ENCODE measurements at places on chromosomes 2 and 18.

DNA sequence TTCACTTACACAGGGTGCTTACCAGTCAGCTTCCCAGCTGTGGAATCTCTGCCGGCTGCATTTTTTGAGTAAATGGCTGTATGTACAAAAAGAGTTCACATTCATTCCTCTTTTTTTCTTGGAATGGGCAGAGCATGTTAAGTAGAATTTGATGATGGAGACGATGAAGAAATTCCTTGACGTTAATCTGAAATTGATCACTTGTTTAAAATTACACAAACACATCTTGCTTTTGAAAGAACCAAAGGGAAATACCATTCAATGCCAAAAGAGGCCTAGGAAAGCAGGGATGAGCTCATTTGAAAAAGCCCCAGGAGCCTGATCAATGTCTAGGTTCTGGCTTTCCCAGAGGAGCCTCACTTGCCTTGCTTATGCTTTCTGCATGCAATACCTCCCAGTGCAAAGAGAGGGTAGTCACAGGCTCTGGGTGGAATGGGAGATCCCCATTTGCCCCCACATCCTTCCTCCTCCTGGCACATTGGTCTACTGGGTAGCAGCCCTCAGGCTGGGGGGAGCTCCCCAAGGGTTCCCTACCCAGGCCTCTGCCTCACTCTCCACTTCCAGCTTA is 12.3 kb upstream of the SMAD7 start:
- no peak for DNase-seq

DNA sequence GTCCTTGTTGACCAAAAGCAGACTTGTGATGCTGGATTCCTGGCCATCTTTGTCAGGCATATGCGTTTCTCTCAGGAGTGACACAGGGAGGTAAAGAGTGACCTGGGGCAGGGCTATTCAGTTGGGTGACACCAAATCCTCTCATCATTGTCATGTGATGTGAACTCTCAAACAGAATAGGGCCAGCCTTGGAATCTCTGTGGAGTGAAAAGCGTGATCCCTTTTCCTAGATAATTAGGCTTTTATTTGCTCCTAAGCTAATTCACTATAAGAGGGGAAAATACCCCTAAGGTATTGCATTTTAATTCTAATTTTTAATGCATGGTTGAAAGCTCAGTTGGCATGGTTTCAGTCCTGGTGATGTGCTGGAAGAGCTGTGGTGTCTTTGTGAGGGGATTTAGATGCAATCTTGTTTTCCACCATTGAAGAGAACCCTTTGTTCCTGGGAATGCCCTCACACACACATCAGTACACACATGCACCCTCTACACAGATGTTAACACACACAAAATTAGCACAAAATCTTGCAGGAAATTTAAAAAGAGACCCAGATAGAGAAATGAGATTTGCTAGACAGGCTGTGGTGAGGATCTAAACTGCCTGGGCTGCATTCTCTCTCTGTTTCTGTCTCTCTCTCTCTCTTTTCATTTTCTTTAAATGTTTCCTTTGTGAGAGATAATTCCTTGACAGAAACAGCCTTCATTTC is 349.9 kb downstream of the TSN start:
- DNase-seq = no peak

GRCh38 chr2:79373358-79374130 is 139.3 kb upstream of the CTNNA2 start:
- DNase-seq = no peak

- no peak for DNase-seq
Measured at GRCh38 chr2:56133441-56133840, 50.3 kb upstream of the CCDC85A start.

GRCh38 chr2:24888177-24888576 is 31.9 kb downstream of the ADCY3 start:
- no peak for DNase-seq

DNA sequence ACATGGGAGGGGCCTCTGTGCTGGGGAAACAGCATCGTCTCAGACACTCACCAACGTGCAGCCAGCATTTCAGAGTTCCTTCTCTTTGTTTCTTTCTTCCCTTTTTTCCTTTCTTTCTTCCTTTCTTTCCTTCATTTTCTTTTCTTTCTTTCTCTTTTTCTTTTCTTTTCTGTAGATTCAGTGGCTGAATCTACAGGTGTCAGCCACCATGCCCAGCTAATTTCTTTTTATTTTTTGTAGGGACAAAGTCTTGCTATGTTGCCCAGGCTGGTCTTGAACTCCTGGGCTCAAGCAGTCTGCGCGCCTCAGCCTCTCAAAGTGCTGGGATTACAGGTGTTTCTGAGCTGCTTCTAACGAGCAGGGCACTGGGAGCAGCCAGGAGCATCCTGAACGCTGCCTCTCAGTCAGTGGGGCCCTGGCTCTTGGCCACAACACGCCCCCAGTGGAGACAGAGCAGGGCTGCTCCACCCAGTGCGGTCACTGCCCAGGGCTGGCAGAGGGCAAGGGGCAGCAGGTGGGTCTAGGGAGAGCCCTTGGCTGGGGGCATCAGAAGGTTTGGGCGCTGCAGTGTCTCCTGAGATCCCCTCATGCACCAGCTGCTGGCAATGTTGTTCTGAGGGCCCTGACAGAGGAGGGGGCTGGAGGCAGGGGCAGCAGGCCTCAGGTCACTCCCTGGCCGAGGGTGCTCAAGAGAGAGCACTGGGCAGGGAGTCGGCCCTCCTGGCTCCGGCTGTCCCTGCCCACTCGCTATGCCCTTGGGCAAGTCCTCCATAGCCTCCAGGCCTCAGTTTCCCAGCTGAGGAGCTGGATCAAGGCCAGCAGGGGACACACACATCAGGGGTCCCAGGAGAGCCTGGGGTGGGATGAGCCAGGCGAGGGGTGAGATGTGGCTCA is 4.7 kb upstream of the KLHL30 start:
- DNase-seq = no peak

- DNase-seq = no peak
Measured at GRCh38 chr2:20357638-20358389, 7.2 kb upstream of the PUM2 start.

DNA sequence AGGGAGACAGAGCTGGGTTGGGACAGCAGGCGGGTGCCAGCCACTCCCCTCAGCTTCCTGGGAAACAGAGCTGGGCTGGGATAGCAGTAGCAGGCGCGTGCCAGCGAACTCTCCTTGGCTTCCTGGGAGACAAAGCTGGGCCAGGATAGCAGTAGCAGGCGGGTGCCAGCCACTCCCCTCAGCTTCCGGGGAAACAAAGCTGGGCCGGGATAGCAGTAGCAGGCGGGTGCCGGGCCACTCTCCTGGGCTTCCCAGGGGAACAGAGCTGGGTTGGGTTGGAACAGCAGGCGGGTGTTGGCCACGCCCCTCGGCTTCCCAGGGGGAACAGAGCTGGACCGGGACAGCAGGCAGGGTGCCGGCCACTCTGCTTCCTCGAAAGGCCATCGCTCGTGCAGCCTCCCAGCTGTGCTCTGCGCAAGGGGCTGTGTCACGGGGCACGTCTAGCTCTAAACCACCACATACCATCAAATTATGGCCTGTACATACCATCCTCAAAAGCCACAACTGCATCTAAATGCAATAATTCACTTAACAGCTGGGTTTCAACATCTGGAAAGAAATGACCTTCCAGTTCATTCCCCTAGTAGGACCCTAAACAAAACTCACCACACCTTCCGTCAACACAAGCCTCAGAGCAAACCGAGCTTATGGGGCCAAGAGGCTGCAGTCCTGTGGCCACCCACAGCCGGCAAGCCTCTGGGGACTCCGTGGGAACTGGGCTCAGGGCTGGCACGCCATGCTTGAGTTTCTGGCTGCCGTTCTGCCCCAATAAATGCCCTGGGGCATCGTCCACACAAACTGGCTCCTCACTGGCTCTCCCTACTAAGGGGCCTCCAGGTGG is 228.3 kb downstream of the TWIST2 start:
- DNase-seq = no peak

GRCh38 chr2:205193836-205194228 is 488.5 kb upstream of the NRP2 start:
- no peak for DNase-seq

- no peak for DNase-seq
Measured at GRCh38 chr2:144458541-144458940, 61.4 kb downstream of the ZEB2 start.

DNA sequence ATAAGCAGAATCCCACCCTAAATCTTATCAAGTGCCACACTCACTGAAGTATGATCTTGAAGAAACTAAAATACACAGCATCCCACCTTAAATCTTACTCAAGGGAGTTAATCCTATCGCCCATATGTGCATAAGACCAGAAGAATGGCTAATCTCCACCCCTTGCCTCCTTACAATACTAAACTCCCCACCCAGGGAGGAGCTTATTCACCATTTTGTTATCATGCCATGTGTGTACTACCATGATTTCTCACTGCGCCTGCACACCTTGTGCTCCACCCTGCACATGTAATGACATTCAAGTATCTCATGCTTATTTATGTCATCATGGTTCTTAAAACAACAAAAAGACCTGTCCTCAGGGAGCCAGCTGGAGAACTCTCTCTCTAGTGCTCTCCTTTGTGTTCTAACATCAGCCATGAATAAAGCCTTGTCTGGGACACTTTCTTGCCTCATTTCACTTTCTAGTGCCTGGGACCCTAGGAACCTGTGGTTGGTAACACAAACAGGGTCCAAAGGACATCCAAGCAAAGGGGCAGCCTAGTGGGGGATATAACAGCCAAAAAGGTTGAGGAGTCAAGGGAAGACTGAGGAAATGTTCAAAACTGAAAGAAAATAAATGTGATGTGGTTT is 87.4 kb downstream of the SLC66A3 start:
- no peak for DNase-seq

DNA sequence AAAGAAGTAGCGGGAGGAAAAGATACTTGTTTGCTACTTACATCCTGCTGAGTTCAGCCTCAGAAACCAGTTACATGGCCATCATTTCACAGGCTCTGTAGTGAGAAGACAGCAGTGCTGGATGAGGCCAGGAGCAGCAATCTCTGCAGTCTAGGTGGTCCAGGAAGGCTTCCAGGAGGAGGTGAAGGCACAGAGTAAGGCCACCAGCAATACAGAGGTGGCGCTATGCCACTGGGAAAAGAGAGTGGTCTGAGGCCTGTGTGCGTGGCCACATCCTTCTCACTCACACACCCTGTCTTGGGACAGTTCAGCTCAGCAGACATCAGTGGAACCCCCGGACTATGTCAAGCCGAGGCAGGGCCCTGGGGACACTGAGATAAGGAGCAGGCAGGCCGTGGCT is 162.7 kb downstream of the KLHL29 start:
- DNase-seq = no peak

DNA sequence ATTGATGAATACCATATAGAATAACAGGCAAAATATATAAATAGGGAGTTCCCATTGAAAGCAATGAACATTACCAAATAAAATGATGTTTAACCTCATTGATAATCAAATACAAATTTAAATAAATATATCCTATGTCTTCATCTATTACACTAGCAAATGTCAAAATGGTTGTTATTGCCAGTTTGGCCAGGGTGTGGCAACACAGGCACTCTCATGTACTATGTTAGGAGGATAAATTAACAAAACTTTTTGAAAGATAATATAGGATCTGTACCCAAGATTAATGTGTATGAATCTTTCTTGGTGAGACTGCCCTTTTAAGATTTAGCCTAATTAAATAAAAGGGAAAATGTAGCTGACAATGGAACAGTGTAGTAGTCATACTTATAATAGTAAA is 659.3 kb downstream of the ERBB4 start:
- no peak for DNase-seq

- DNase-seq = no peak
Measured at GRCh38 chr2:101972621-101973434, 18.9 kb upstream of the IL1R2 start.

DNA sequence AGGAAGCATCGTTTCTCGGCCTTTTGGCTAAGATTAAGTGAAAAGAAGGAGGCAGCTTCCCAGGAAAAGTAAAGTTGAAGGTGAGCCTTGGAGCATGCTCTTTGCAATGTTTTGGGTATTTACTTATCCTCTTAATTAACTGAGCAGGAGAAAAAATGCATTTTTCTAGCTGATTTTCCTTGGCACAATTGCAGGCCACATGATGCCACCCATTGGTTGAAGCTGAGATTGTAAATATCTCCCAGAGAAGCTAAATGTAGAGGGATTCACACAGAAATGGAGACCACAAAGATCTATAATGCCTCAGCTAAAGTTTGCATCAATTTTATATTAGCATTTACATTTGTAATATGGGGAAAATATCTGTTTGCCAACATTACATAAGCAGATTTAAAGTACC is 294.1 kb downstream of the KCNS3 start:
- DNase-seq = no peak

GRCh38 chr2:165239230-165239629 is at the start of gene SCN2A:
Gene SCN2A, plus strand, starts transcription at chr2:165239414. Its CDS starts 56,410 bp downstream, at chr2:165295824.
- DNase-seq = peak; percentile 2

- no peak for DNase-seq
Measured at GRCh38 chr2:71190656-71191569, 36.0 kb downstream of the PAIP2B start.

DNA sequence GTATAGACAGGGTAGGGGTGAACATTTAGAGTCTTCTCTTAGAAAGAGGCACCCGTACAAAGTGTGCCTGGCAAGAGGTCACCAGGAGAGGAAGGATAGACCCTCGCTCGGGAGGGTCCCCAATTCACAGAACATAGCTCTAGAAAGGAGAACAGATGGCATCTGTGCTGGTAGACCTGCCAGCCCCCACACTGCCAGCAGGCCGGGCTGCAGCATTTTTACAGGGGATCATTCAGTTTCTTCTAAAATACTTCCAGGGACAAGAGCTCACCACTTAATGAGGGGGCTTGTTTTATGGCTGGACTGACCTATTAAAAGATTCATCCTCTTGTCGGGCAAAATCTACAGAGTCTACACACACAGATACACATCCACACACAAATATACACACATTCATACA is 149.9 kb downstream of the SEPTIN10 start:
- DNase-seq = no peak

DNA sequence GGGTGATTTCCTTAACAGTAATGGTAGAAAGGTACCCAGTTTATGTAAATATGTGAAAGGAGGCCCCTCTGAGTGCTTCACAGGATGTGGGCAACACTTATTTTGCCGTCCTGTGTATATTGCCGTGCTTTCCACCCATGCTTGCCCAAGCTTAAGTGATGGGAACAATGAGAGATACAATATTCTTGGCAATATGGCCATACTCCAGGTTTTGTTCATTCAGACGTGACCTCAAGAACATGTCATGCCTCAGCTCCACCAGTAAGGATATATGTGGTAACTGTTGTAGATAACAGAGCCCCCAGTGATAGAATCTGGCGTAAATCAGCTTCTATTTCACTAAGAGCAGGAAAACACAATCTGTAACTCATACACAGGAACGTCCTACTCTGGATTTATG is 318.7 kb downstream of the PTPRM start:
- DNase-seq = no peak

DNA sequence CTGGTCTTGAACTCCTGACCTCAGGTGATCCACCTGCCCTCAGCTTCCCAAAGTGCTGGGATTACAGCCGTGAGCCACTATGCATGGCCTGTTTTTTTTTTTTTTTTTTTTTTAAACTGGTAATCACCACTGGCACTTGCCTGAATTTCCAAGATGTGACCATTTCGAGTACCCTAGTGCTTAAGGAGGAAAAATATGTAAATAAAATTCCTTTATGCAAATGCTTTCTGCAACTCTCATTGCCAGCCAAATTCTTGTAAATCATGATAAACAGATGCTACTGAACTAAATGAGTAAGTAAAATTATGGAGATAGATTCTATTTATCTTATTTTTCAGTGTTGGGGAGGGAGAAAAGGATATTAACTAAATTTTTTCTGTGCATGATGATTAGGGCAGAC is 18.6 kb downstream of the CDCA7 start:
- no peak for DNase-seq

GRCh38 chr18:47265197-47265596 is 13.7 kb upstream of the SKOR2 start:
- no peak for DNase-seq

GRCh38 chr2:110834134-110834827 is 101.9 kb downstream of the ACOXL start:
- DNase-seq = no peak

Measured in CD4-positive, alpha-beta T cell treated with Interleukin-4 for 1 hour (primary cell).